ENCODE measurements at places on chromosomes 16 and 17.

- no peak for DNase-seq
Measured at GRCh38 chr17:67879662-67880061, 54.4 kb downstream of the BPTF start.

- DNase-seq = peak; percentile 19
Measured at GRCh38 chr16:10878644-10879501, 1.9 kb downstream of the CIITA start.

- DNase-seq = no peak
Measured at GRCh38 chr17:38900978-38901656, 24.3 kb upstream of the LASP1NB start.

DNA sequence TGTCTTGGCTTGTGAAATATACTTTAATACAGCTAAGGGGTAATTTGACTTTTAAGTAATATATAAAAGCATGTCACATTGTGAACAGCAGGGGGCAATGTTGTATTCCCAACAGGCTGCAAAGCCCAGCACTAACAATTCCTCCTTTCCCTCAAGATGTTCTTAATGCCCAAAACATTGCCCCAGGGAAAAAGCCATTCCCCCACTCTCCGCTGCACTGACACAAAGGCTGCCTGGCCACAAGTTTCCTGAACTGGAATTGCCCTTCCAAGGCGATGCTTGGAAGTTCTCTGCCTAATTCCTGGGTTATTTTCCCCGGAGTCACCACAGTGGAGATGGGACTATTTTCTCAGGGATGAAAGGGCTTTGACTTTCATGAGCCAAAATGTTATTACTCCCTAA lies 27.2 kb downstream of the CLEC16A start:
- DNase-seq = peak; percentile 74

DNA sequence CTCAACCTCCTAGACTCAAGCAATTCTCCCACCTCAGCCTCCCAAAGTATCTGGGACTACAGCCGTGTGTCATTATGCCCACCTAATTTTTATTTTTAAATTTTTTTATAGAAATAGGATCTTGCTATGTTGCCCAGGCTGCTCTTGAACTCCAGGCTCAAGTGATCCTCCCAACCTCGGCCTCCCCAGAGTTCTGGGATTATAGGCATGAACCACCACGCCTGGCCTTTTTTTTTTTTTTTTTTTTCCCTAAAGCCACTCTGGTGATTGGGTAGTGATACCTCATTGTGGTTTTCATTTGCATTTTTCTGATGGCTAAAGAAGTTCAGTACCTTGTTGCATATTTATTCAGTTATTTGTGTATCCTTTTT lies 1.2 kb upstream of the CDR2L start:
- DNase-seq = no peak

DNA sequence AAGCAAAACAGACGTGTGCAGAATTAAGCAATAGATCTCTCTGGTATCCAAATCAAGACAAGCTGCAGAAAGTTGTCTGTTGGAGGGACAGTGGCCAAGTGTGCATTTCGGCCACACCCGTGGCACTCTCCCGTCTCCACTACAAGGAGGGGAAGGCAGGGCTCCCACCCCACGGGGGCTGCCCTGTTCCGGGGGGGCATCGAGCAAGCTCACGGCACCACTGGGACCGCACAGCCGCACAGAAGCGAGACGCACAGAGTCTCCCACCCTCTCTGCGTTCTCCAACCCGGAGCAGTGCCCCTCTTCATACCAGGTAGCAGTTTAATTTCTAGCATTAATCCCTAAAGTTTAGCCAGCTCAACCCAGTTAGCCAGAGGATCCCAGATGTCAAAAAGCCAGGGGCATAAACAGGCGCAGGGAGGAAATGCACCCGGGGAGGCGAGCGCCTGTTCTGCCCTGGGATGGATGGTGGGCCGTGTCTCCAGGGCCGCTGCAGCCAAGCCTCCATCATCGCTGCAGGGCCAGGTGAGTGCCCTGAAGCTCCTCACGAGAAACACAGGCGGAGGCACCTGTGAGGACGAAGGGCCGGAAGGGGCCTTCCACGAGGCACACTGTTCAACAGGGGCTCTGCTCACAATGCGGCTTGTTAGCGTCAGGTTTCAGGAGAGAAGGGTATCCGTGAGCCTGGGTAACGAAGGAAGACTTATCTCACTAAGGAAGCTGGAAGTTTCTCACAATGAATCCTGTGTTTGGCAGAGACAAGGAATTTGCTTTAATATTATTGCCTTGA lies 42.1 kb upstream of the METRNL start:
- DNase-seq = no peak

- DNase-seq = no peak
Measured at GRCh38 chr16:24246911-24247607, 9.1 kb upstream of the CACNG3 start.

GRCh38 chr16:67392301-67393059 lies 818 bp downstream of the TPPP3 start:
- DNase-seq = no peak

DNA sequence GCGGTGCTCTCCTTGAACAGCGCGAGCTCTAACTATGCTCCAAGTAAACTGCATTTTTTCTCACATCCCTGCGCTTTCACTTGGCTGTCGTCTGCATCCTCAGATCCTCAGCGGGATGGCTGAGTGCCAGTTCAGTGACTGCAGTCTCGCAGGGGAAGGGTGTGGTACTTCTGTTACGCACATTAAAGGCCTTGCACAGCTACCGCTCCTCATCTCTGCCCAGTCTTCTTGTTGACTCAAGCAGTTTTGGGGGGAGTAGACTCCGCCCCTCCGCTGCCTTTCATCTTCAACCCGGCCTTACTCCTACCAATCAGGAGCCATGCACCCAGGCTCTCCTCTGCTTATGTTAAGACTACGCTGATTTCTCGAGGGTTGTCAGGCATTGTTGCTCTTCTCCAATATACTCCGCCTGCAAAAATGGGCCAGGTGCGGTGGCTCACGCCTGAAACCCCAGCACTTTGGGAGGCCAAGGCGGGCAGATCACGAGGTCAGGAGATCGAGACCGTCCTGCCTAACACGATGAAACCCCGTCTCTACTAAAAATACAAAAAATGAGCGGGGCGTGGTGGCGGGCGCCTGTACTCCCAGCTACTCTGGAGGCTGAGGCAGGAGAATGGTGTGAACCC lies 10.0 kb downstream of the ATP5PD start:
- peak; percentile 26 for DNase-seq

DNA sequence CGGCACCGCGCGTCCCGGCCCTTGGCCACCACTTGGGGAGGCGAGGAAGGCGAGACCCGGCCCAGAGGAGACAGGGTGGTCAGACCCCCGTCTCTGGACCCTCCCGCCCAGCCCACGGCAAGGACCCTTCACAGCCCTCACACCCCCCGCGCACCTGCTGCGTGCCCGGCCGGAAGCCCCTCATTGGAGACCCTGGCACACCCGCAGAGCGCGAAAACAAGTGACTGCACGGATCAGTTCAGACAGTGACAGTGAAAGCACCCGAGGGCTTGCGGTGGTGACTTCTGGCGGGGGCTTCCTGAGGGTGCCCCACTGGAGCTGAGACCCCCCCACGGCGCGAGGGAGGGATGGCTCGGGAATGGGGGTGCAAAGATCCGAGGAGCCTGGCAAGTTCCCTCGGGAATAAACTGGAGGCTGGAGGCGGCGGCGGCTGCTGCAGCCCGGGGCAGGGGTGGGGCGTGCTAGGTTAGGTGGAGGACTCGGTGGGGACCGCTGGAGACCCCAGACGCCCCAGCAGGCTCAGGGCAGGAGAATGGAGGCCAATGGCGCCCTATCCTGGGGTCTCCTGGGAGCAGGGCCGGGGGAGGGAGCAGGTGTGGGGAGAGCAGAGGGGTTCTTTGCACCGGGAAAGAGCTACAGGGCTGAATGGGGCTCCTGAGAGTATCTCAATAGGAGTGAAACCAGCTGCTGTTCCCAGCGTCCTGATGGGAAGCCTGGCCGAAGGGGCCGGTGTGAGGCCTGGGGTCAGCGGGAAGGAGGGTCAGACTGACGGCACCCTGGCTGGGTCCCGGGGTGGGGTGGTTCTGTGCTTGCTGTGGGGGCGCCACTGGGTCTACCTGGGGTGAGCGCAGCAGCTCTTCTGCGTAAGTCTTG lies 824 bp upstream of the FBXL16 start:
- DNase-seq = no peak

DNA sequence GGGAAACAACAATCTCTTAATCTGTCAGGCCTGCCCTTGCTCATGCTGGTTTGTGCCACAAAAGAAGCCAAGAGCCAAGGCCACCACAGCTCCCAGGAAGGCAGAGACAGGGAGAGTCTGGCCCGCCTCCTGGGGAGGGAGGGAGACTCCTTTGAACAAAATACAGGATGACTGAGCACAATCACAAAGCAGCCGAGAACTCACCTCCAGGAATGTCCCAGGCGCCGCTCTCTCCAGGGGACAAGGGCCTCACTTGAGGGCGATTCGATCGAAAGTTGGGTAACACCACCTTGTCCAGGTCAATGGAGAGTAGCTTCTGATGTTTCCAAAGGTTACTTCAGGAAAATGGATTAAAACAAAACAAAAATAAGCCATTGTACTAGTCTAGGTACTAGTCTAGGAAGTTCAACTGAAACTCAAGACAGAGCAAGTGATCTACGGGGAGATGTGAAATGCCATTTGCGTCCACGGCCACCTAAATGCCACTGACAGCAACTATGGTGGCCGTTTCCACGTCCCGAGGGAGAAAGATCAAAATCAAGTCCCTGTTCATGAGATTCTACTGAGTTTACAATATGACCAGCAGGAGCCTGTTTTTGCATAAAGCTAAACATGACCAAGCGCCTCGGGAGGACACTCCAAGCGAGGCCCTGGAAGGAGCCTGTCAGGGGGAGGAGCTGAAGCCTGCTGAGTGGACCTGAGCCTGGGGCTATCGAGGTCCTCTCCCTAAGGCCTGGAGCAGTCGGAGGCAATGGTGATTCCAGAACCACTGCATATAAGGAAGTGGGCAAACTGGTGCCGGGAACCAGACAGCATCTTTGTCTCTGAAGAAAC lies 13.4 kb upstream of the SLC38A8 start:
- no peak for DNase-seq

DNA sequence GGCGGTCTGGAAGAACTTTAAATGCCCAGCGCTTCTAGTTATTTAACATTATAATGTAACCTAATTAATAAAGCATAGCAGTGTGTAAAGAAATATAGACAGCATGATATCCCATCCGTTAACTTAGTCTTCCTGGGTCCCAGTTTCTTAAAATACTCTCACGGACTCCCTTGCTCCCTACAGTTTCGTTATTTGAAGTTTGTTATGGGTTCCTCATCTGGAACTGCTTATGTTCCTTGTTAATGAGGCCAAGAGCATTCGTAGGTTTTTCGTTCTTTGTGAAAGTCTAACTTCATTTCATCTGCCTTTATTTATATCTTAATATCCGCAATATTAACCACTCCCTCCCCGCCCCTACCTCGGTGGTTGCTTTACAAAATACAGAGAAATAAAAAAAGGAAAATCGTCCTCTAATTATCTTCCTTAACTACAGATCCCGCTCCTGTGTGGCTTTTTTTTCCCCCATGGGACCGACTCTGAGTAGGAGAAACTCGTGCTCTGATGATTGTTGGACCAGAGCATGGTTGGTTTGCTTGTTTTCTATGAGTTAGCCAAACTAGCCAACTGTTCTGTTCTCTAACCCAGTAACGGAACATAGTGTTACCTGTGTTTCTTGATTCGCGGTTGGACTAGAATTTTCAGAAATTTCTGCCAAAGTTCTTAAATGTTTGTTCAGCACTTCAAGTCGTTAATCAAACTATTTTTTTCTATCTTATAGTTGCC lies 863 bp downstream of the ADPRM start:
- no peak for DNase-seq

GRCh38 chr17:47291242-47291873 lies 32.4 kb upstream of the EFCAB13 start:
- DNase-seq = no peak

GRCh38 chr17:68491381-68492231 lies 20.6 kb upstream of the PRKAR1A start:
- DNase-seq = peak; percentile 18

DNA sequence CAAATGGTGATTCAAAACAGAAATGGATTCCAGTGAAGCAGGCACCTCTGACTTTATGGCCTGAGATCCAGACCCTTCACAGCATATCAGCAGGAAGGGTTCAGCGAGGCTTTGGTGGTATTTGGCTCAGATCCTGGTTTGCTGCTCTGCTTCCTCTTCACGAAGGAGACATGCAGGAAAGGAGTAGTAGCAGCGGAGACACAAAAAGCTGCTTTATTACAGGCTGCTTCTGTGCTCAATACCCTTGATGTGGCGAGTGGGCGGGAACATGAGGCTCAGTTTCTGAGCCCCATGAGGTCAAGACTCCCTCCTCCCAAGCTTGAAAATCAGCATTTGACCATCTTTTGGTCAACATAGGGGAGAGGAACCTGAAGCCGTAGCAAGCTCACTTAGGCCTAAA lies 213.3 kb upstream of the AXIN2 start:
- no peak for DNase-seq

- DNase-seq = no peak
Measured at GRCh38 chr17:4513113-4514032, 14.7 kb downstream of the SPNS2 start.

DNA sequence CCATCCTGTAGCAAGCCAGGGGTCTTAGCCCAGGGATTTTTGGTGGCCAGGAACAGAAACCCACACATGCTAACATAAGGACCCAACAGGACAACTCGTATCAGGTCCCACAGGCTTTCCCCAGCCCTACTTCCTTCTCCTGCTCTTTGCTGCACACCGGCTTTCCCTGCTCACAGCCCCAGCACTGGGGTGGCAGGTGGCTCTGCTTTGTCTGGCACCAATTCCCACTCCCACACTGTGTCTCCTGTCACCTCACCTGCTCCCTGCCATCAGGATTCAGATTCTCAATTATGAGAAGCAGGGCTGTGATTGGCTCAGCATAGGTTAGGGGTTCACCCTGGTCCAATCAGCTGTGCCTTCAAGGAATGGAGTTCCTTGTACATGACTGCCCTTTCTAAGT lies 94.1 kb downstream of the TMEM132E start:
- no peak for DNase-seq

DNA sequence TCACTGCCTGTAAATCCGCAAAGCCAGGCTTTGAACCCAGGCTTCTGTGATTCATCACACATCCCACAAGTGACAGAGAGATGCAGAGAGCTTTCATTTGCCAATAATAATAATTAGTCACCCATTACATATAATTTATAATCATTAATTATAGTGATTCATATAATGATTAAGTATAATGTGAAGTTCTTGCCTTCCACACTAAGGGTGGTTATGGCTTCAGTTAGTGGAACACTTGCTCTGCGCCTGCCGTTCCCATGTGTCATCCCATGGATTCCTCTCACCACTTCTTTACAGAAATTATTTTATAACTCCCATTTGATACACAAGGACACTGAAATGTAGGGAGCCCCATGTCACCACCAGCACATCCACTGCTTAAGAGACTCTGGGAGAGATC lies 39.8 kb upstream of the XYLT1 start:
- no peak for DNase-seq

GRCh38 chr16:86668136-86668910 lies 90.0 kb downstream of the FOXL1 start:
- DNase-seq = no peak

GRCh38 chr17:57548421-57549410 lies 196.4 kb downstream of the CCDC182 start:
- no peak for DNase-seq

GRCh38 chr17:539766-540165 lies 174.9 kb downstream of the VPS53 start:
- DNase-seq = no peak
